ENCODE measurements at places on chromosomes 3 and 15. TPM values are rescaled to one million over a fixed set of nuclear protein-coding genes. Genes with fewer than 3 reads are reported as not detected.

The OR5K2 gene
- total RNA-seq: not detected

The GREM1 gene
- not detected for total RNA-seq

The WWTR1 gene
- 99.6 TPM for total RNA-seq

The AHSG gene
- total RNA-seq: not detected

The SLC9C1 gene
- total RNA-seq: not detected

The AADACL2 gene
- not detected for total RNA-seq

The WNT5A gene
- total RNA-seq: 34.5 TPM

The CYP8B1 gene
- total RNA-seq: not detected

The KCNMB2 gene
- total RNA-seq: not detected

DNA sequence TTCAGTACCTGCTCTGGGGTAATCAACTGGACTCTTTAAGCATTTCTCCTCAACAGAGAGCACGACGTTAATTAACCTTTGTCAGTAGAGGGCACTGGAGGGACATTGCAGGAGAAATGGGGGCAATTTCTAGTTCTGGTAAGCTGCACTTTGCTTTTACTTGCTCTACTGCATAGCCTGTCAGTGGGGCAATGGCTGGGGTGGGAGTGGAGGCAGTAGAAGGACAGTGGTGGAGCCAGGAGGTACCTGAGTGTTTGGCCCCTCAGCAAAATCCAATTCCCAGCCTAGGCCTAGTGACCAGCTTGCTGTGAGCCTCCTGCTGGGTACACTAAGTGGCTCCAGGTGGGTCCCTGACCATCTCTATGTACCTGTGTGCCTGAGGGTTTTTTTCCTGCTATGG lies 18.3 kb upstream of the MED12L start:
- H3K27me3 ChIP-seq: no peaks in the 10 kb centered on the region
- no peak overlapping the region for H3K4me3 ChIP-seq
- H3K4me1 ChIP-seq: no peaks in the 10 kb centered on the region
- DNase-seq: no peak
- no peak overlapping the region for H3K27ac ChIP-seq

- DNase-seq: no peak
- no peaks in the 10 kb centered on the region for H3K27me3 ChIP-seq
- H3K4me1 ChIP-seq: no peaks in the 10 kb centered on the region
- H3K36me3 ChIP-seq: no peaks in the 10 kb centered on the region
- no peak overlapping the region for H3K27ac ChIP-seq
These were observed 6.2 kb upstream of the NEDD4 start for GRCh38 chr15:55999658-56000057.

- no peak overlapping the region for H3K4me3 ChIP-seq
- H3K4me1 ChIP-seq: no peaks in the 10 kb centered on the region
- no peaks in the 10 kb centered on the region for H3K27me3 ChIP-seq
- H3K27ac ChIP-seq: no peak overlapping the region
These were observed 24.5 kb downstream of the HHLA2 start for GRCh38 chr3:108320746-108321350.

DNA sequence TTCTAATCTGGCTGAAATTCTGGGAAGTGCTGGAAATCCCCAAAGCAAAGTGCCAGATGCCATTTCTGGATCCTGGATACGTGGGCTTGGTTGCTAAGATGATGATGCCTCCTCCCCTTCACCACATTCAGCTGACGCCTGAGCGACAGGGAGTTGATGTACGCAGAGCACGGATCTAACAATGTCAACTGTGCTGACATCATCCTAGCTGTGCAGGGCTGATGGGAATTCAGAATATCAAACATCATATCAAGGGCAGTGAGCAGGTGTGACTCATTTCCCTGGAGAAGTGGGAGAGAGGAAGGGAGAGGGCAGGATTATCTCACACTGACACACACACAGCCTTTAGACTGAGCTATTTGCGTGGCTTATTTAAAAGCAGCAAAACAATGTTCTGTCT lies 92.6 kb upstream of the ZBTB20 start:
- H3K27ac ChIP-seq: peak overlapping the region; percentile 52
- no peaks in the 10 kb centered on the region for H3K27me3 ChIP-seq
- no peaks in the 10 kb centered on the region for H3K36me3 ChIP-seq
- no peak overlapping the region for H3K4me3 ChIP-seq
- DNase-seq: peak; percentile 41
- no peaks in the 10 kb centered on the region for H3K4me1 ChIP-seq

DNA sequence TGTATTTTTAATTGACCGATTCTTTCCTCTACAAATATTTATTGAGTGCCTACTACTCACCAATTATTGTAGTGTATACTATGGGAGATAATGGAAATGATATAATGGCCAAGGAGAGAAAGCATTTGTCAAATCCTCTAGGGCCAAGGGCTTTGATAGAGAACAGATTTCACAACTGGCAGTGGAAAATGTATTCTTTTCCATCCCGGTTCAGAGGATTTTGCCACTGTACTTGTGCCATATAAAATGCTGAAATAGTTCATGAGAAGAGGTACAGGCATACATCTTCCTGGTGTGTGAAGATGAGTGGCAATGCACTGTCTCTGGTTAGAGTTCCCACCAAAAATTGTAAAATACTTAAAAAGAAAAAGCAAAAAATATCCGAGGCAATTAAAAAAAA lies 451.6 kb upstream of the TPRG1 start:
- no peaks in the 10 kb centered on the region for H3K36me3 ChIP-seq
- H3K27me3 ChIP-seq: no peaks in the 10 kb centered on the region
- no peak for DNase-seq
- H3K4me3 ChIP-seq: no peak overlapping the region
- no peak overlapping the region for H3K27ac ChIP-seq

DNA sequence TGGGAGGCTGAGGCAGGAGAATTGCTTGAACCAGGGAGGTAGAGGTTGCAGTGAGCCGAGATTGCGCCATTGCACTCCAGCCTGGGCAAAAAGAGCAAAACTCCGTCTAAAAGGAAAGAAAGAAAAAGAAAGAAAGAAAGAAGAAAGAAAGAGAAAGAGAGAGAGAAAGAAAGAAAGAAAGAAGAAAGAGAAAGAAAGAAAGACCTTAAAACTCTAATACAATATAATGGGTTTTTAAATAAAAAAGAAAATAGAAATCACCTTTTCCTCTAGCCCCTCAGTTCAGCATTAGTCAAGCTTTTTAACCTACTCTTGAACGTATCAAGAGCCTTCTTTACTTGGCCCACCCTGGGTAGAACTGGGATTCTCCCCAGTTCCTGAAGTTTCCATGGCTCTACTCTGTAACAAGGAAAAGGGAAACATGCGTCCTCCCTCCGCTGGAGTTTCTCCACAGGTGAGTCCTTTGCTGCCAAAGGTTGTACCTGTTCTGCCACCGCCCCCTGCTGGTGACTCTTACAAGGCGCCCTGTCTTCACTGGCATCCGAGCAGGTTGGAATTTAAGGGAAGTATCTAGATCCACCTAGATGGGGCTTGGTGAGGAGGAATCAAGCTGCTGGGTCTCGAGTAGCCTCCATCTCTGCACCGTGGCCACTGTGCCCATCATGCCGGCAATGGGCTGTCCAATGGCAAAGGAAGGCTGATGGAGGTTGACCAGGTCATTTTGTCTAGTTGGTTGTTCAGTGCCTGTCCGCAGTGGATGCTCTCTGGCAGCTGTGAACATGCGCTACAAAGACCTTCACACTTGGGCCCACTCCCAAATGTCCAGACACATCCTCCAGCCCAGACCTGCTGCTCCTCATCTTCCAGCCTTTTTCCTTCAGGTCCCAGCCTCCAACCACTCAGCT lies 20.6 kb upstream of the EPHB3 start:
- H3K36me3 ChIP-seq: no peaks in the 10 kb centered on the region
- no peak for DNase-seq
- H3K4me1 ChIP-seq: no peaks in the 10 kb centered on the region
- no peak overlapping the region for H3K4me3 ChIP-seq
- no peak overlapping the region for H3K27ac ChIP-seq

DNA sequence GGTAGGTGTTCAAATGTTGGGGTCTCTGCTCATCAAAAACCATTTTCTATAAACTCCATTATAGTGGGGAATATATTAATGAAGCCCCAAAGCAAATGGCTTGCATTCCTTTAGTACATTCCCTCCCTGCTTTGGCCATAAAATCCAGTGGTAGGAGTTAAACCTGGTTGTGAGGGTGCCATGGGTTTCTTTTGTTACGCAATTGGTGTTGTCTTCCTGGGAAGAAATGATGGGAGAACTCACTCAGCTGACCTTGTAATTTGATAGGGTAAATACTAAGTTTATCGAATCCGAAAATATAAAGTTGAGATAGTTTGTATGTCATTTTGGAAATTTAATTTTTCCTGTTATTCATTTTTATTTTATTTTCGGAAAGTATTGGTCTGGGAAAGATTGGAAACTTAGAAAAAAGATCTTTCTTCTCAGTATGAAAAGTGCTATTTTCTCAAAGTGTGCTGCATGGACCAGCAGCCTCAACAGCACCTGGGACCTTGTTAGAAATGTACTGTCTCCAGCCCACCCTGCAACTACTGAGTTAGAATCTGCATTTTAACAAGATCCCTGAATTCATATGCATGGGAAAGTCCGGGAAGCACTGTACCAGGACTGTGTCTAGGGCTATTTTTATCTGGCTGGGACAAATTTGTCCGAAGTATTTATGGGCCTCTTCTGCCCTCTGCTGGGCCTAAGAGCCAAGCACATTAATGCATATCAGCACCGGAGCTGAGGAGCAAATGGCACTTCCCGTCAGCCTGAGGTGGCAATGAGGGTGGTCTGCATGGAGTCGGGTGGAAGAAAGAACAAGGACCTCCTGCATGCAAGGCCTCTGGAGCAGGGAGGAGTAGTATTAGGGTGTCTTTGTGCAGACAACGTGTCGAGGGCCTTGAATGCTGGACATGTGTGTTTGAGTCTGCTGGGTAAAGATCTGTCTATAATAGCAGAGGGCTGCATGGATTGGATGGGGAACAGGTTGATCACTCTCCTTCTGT lies 54.7 kb downstream of the FAM81A start:
- no peaks in the 10 kb centered on the region for H3K4me1 ChIP-seq
- H3K4me3 ChIP-seq: no peak overlapping the region
- H3K27me3 ChIP-seq: no peaks in the 10 kb centered on the region
- no peaks in the 10 kb centered on the region for H3K36me3 ChIP-seq

DNA sequence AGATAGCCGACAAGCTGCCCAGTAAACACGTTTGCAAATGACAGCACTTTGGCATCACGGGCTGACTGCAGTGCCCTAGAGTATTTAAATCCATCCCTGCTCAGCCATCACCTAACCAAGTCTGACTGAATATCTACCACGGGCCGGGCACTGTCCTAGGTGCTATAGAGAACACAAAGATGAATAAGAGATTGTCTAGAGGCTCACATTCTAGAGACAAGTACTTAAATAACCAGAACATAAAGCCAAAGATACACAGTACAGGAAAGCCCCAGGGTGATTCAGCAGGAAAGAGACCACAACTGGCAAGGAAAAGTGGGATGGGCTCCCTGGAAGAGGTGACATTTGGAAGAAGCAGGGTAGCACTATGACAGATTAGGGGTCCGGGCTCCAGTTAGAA lies 103.5 kb downstream of the MYLK start:
- no peaks in the 10 kb centered on the region for H3K36me3 ChIP-seq
- H3K4me1 ChIP-seq: peaks cover 3% of the 10 kb centered on the region
- no peaks in the 10 kb centered on the region for H3K27me3 ChIP-seq
- DNase-seq: no peak
- no peak overlapping the region for H3K4me3 ChIP-seq

DNA sequence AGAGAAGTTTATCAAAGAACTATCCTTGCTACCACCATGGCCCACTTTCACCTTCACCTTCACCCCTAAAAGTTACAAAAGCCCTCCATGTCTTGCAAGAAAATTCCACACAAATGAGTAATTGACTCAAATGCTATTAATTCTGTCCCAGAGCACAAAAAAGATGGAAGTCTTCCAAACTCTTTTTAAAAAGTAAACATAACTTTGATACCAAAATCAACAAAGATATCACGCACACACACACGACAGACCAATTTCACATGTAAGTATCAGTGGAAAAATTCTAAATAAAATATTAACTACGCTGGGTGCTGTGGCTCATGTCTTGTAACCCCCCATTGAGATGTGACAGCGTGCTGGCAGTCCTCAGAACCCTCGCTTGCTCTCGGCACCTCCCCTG lies 1.1 kb upstream of the MCCC1 start:
- no peaks in the 10 kb centered on the region for H3K36me3 ChIP-seq
- H3K4me1 ChIP-seq: peaks cover 11% of the 10 kb centered on the region
- no peaks in the 10 kb centered on the region for H3K27me3 ChIP-seq
- H3K4me3 ChIP-seq: no peak overlapping the region
- H3K27ac ChIP-seq: peak overlapping the region; percentile 95

GRCh38 chr15:100438570-100438969 lies 90.2 kb downstream of the CERS3 start:
- no peaks in the 10 kb centered on the region for H3K4me1 ChIP-seq
- no peaks in the 10 kb centered on the region for H3K27me3 ChIP-seq
- H3K4me3 ChIP-seq: no peak overlapping the region
- H3K36me3 ChIP-seq: no peaks in the 10 kb centered on the region
- no peak overlapping the region for H3K27ac ChIP-seq
- DNase-seq: peak; percentile 65

- H3K27me3 ChIP-seq: no peaks in the 10 kb centered on the region
- no peak overlapping the region for H3K4me3 ChIP-seq
- no peaks in the 10 kb centered on the region for H3K36me3 ChIP-seq
- DNase-seq: peak; percentile 73
- H3K4me1 ChIP-seq: no peaks in the 10 kb centered on the region
These were observed 244.5 kb downstream of the CD47 start for GRCh38 chr3:107846279-107846852.

DNA sequence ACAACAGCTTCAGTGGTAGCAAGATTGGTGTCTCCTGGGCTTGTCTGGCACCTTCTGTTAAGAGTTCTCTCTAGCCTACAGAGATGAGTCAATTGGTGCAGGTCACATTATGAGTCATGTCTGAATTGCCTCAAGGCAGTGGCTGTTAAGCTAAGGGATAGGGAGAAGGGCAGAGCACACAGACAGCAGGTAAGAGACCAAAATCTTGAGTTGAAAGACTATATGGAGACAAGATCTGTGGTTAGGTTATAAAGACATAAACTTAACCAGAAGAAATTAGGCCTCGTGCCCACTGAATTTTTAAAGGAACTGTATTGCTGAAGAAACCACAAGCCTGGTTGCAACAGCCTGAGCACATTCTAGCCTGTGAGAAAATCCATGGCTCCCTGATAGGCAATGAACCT lies 19.2 kb upstream of the KPNA1 start:
- no peaks in the 10 kb centered on the region for H3K4me1 ChIP-seq
- no peaks in the 10 kb centered on the region for H3K27me3 ChIP-seq
- H3K36me3 ChIP-seq: peaks cover 7% of the 10 kb centered on the region
- DNase-seq: no peak
- no peak overlapping the region for H3K27ac ChIP-seq
- no peak overlapping the region for H3K4me3 ChIP-seq

DNA sequence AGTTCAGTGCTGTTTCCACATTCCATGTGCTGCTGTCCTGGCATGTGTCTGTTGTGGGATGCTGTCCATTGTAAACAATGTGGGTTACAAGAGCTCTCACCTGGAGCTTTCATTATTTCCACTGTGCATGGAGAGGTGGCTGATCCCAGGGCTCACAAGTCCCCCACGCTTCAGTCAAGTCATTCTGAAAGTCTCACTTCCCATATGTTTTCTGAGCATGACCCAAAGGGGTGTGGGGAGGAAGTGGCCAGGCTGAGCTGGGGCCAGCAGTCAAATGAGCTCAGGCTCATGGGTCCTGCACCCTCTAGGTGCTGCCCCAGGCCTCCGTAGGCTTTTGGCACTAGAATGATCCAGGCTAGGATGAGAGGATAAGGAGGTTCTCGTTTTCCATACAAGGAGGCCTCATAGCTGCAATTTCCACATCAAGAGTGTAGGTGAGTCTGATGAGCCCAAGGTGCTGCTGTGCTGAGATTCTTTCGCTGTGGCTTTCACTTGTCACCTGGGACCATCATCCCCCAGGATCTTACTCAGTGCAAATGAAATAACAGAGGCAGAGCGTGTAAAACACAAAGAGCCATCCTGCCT lies 22.0 kb downstream of the STARD5 start:
- H3K27ac ChIP-seq: peak overlapping the region; percentile 79
- no peaks in the 10 kb centered on the region for H3K27me3 ChIP-seq
- no peak for DNase-seq

All from tibial nerve (tissue), 4 donors.